ENCODE measurements at places on chromosomes 3 and 15. TPM values are rescaled to one million over a fixed set of nuclear protein-coding genes. Genes with fewer than 3 reads are reported as not detected.

DNA sequence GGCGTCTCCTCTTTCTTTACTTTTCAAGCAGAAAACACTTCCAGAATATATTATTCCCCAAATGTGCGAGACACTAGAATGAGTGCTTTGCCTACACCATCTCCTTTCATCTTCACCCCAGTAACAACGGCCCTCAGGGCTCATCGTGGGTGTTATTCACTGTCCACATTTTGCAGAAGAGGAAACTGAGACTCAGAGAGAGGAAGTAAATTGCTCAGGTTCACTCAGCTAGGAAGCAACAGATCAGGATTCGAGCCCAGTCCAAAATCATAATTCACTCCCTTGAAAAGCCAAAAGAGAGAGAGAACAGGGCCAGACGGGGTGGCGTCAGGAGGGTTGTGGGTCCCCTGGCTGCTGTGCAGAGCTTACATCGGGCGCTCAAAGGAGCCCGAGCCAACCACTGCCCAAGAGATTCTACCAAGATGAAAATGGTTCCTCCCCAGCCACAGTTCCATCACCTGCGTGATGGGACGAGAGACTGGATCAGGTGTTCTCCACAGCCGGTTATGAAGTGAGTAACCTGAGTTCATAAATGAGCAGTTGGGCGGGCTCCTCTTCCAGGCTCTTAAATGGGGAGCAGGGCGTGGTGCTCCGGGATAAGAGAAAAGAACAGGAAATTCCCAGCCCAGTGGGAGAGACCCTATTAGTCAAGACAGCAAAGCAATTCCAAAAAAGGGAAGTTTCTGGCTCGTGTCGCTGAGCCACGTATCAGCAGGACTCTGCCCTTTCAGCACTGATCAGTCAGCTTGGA, 48.6 kb upstream of the FLNB start:
- H3K27me3 ChIP-seq = no peaks in the 10 kb centered on the region
- no peak overlapping the region for H3K27ac ChIP-seq
- H3K36me3 ChIP-seq = no peaks in the 10 kb centered on the region

- no peaks in the 10 kb centered on the region for H3K27me3 ChIP-seq
- H3K4me1 ChIP-seq = no peaks in the 10 kb centered on the region
- H3K4me3 ChIP-seq = no peak overlapping the region
- DNase-seq = no peak
- no peak overlapping the region for H3K27ac ChIP-seq
- no peaks in the 10 kb centered on the region for H3K36me3 ChIP-seq
Measured at GRCh38 chr3:190747571-190747970, 114.9 kb downstream of the GMNC start.

DNA sequence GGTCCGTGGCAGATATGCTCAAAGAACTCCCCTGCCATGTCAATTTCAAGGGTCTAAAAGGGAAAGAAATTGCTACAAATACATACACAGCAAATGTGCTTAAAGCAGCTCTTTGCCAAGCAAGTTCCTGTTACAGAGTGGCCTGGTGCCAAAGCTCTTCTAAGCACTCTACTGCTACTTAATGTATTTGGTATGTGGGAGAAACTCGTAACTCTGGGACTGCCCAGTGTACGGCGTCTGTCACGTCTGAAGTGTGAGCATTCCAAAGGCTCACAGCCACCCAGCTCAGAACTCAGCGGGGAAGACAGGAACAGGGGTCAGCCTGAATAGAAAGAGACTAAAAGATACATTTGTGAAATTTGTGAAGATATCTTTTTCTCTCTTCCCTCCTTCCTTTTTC, 54.6 kb downstream of the RBMS3 start:
- H3K4me3 ChIP-seq = no peak overlapping the region
- no peak for DNase-seq
- no peak overlapping the region for H3K27ac ChIP-seq
- no peaks in the 10 kb centered on the region for H3K4me1 ChIP-seq
- H3K27me3 ChIP-seq = no peaks in the 10 kb centered on the region

- no peaks in the 10 kb centered on the region for H3K4me1 ChIP-seq
- no peak overlapping the region for H3K4me3 ChIP-seq
- H3K36me3 ChIP-seq = no peaks in the 10 kb centered on the region
- H3K27me3 ChIP-seq = no peaks in the 10 kb centered on the region
- DNase-seq = no peak
Measured at GRCh38 chr3:3356846-3357245, 177.4 kb upstream of the CRBN start.

DNA sequence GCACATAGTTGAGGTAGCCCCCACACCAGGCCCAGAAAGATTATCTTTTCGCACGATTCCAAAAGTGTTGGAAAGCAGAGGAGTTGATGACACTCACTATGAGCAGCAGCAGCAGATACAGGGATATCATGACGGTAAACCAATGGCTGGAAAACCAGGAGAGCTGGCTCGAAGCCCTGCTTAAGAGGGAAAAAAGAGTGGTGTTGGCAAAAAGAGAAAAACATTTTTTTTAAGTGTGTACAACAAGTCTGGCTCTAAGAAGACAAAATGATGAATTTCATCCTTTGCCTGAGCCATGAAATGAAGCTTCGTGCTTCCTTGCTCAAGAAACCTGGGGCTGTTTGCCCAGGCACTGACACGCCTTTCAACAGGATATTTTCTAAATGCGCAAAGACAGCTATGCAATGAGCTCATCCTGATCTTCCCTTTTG, 27.3 kb downstream of the PARP16 start:
- H3K4me3 ChIP-seq = no peak overlapping the region
- no peak overlapping the region for H3K27ac ChIP-seq
- H3K27me3 ChIP-seq = no peaks in the 10 kb centered on the region
- peaks cover 42% of the 10 kb centered on the region for H3K36me3 ChIP-seq
- H3K4me1 ChIP-seq = no peaks in the 10 kb centered on the region
- DNase-seq = no peak

The FBXW12 gene
- not detected for total RNA-seq

DNA sequence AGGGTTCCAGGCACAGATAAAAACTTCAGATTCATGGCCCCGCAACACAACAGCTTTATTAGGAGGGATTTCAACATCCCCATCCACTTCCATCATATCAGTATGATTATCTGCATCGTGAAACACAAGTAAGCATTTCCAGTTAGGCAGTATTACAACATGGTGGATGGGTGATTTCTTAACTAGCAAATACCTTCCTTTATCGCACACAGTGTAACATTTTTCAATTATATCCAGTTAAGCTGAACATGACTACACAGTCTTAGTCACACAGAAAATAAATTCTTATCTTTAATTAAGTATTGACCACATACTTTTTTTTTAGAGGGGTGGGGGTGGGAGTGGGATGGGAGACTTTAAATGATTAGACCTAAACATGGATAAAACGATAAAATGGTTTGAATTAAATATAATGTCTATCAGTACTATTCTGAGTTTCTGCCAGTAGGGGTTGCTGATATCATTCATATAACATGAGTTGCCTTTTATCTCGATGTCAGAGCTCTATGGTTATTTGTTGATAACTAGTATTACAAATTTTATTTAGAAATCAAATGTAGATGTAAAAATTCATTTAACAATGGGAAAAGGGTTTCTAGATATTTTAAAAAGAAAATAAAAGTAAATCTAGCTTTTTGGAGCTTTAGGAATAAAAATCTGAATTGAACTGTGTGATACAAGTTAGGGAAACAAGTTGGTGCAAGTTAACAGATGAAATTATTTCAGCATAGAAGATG, 146.6 kb downstream of the TBL1XR1 start:
- DNase-seq = peak; percentile 54
- H3K36me3 ChIP-seq = peaks cover 32% of the 10 kb centered on the region
- peaks cover 8% of the 10 kb centered on the region for H3K4me1 ChIP-seq
- H3K4me3 ChIP-seq = no peak overlapping the region
- no peak overlapping the region for H3K27ac ChIP-seq

The CATSPER2 gene
- total RNA-seq = 11.4 TPM

GRCh38 chr15:66494262-66494661, 3.3 kb downstream of the SNAPC5 start:
- no peaks in the 10 kb centered on the region for H3K27me3 ChIP-seq
- H3K4me1 ChIP-seq = peaks cover 35% of the 10 kb centered on the region
- H3K27ac ChIP-seq = no peak overlapping the region
- peaks cover 66% of the 10 kb centered on the region for H3K36me3 ChIP-seq
- DNase-seq = no peak
- no peak overlapping the region for H3K4me3 ChIP-seq

- DNase-seq = no peak
- H3K27ac ChIP-seq = no peak overlapping the region
- peaks cover 12% of the 10 kb centered on the region for H3K36me3 ChIP-seq
- no peak overlapping the region for H3K4me3 ChIP-seq
- peaks cover 31% of the 10 kb centered on the region for H3K4me1 ChIP-seq
Measured at GRCh38 chr3:49377483-49377882, 19.3 kb upstream of the GPX1 start.

DNA sequence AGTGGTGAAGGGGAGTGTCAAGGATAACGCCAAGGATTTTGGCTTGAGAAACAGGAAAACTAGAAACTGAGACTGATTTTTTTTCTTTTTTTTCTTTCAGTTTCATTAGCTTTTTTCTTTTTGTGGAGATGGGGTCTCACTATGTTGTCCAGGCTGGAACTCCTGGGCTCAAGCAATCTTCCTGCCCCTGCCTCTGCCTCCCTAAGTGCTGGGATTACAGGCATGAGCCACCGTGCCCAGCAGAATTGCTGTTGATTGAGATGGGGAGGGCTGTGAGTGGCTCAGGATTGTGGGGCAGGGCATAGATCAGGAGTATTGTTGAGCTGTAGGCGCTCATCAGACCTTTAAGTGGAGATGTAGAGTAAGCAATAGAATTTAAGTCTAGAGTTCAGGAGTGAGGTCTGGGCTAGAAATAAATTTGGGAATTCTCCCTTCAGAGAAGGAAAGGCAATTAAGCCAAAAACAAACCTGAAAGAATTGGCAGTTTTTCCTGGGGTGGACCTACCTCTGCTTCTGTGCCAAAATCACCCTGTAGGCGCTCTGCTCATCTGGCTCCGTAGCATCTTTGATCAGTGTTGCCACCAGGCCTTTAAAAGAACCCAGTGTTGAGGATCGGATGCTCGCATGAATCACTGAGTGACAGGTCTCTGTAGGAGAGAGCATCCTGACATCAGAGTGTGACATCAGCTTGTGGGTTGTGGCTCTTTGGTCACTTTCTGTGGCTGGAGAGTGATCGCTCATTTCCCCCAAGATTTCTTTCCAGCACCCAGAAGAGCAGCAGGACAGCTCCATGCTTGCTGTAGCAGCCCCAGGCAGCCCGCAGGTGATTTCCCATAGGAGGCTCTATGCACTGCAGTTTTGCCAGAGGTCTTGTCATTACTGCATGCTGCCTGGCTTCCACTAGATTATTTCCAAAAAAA, 15.8 kb downstream of the ABHD17C start:
- H3K4me1 ChIP-seq = no peaks in the 10 kb centered on the region
- no peak overlapping the region for H3K4me3 ChIP-seq
- no peaks in the 10 kb centered on the region for H3K27me3 ChIP-seq
- no peak overlapping the region for H3K27ac ChIP-seq
- H3K36me3 ChIP-seq = no peaks in the 10 kb centered on the region

- H3K36me3 ChIP-seq = no peaks in the 10 kb centered on the region
- no peak overlapping the region for H3K4me3 ChIP-seq
- H3K4me1 ChIP-seq = no peaks in the 10 kb centered on the region
- no peak overlapping the region for H3K27ac ChIP-seq
Measured at GRCh38 chr15:101058735-101059134, 139.6 kb downstream of the LRRK1 start.

- H3K36me3 ChIP-seq = no peaks in the 10 kb centered on the region
- H3K4me1 ChIP-seq = no peaks in the 10 kb centered on the region
- DNase-seq = no peak
- no peak overlapping the region for H3K4me3 ChIP-seq
- no peak overlapping the region for H3K27ac ChIP-seq
Measured at GRCh38 chr3:24088782-24089181, 143.7 kb downstream of the NR1D2 start.

DNA sequence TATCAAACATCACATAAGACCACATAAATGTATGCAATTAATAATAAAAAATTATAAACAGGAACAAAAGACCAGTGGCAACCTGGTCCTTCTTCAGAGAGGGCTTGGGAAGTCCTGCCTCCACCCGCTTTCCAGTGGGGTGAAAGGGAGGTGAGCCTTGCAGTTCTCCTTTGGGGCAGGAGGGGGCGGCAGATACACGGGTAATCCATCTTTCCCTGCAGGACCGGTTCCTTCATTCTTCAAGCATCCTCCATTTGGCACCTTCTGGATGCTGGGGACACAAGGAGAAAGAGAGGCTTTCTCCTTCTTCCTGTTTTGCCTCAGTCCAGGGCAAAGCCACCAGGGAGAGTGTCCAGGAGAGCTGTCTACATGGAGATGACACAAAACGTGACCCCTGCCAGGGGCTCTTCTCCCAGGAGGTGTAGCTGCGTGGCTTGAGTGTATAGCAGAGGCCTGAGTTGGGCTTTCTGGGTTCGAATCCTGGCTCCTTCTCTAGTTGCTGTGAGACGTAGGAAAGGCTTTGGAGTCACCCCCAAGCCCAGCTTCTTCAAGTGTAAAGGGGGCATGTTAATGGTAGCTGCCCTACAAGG, 23.2 kb downstream of the RPLP1 start:
- H3K27ac ChIP-seq = no peak overlapping the region
- no peaks in the 10 kb centered on the region for H3K36me3 ChIP-seq
- H3K4me3 ChIP-seq = no peak overlapping the region
- no peaks in the 10 kb centered on the region for H3K27me3 ChIP-seq
- peak; percentile 66 for DNase-seq

- H3K27me3 ChIP-seq = no peaks in the 10 kb centered on the region
- H3K4me1 ChIP-seq = no peaks in the 10 kb centered on the region
- no peaks in the 10 kb centered on the region for H3K36me3 ChIP-seq
- no peak for DNase-seq
Measured at GRCh38 chr3:176577447-176577846, 619.8 kb downstream of the TBL1XR1 start.

- no peak overlapping the region for H3K27ac ChIP-seq
- no peaks in the 10 kb centered on the region for H3K36me3 ChIP-seq
- no peaks in the 10 kb centered on the region for H3K4me1 ChIP-seq
- DNase-seq = no peak
- no peak overlapping the region for H3K4me3 ChIP-seq
Measured at GRCh38 chr15:35514759-35515158, 31.2 kb downstream of the DPH6 start.

DNA sequence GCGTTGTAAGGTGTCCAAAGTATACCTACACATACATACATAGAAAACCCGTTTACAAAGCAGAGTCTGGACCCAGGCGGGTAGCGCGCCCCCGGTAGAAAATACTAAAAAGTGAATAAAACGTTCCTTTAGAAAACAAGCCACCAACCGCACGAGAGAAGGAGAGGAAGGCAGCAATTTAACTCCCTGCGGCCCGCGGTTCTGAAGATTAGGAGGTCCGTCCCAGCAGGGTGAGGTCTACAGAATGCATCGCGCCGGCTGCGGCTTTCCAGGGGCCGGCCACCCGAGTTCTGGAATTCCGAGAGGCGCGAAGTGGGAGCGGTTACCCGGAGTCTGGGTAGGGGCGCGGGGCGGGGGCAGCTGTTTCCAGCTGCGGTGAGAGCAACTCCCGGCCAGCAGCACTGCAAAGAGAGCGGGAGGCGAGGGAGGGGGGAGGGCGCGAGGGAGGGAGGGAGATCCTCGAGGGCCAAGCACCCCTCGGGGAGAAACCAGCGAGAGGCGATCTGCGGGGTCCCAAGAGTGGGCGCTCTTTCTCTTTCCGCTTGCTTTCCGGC, 318.6 kb downstream of the FGF12 start:
- no peak overlapping the region for H3K27ac ChIP-seq
- no peaks in the 10 kb centered on the region for H3K36me3 ChIP-seq
- no peak overlapping the region for H3K4me3 ChIP-seq

The ANKRD34C gene
- total RNA-seq = not detected

GRCh38 chr3:187982142-187982541, 171.8 kb upstream of the LPP start:
- no peak overlapping the region for H3K4me3 ChIP-seq
- H3K27ac ChIP-seq = no peak overlapping the region
- no peaks in the 10 kb centered on the region for H3K36me3 ChIP-seq
- H3K27me3 ChIP-seq = no peaks in the 10 kb centered on the region
- DNase-seq = no peak

The GOLGA8H gene
- total RNA-seq = not detected
